Activated naive CD4-positive, alpha-beta T cell treated with Interleukin-2 at 50 U/mL for 16 hours (primary cell): ENCODE measurements at places on chromosomes 11 and 22.
A peak's percentile ranks its signal among the peaks of the same experiment; 100 is the strongest.

DNA sequence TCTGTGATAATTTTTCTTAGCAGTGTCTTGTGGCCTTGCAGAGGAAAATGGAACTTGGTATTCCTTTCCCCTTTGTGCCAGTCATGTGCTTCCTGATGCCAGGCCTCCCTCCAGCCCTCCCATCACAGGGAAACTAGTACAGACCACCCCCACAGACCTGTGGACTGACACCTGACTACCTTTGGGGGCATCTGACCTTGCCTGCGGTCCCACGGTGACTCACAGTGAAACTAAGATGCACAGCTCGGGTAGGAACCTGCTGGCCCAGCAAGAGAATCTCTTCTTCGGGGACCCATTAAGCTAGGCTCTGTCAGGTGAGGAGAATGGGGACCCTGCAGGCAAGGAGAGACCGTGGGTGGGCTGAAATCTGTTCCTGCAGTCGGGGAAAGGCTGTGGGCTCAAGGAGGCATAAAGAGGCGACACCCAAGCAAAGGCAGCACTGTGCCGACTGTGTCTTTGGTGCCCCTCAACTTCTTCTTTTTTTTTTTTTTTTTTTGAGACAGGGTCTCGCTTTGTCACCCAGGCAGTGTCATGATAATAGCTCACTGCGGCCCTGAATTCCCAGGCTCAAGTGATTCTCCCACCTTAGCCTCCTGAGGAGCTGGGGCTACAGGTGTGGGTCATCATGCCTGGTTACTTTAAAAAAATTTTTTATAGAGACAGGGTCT is 20.8 kb upstream of the PEX26 start:
- DNase-seq, result no peak

- no peak for DNase-seq
Observed at GRCh38 chr11:115760461-115761320, 256.5 kb upstream of the CADM1 start.

GRCh38 chr11:130452940-130453339 is 4.5 kb downstream of the ADAMTS15 start:
- no peak for DNase-seq

DNA sequence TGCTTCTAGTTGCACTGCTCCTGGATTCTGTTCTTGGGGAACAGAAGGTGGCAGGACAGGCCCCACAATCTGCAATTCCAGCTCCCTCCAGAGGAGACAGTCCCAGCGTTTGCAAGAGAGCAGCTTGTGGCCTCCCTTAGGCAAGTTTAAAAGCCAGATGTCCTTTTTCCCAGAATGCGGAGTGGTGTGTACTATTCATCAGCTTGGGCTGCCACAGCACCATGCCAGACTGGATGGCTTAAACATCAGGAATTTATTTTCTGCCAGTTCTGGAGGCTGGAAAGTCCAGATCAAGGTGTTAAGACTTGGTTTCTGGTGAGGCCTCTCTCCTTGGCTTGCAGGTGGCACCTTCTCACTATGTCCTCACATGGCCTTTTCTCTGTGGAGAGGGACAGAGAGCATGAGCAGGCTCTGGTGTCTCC is 11.7 kb downstream of the MIAT start:
- DNase-seq, result no peak

- no peak for DNase-seq
Observed at GRCh38 chr22:44437216-44438055, 60.6 kb downstream of the RTL6 start.

GRCh38 chr11:106459135-106459534 is 381.7 kb downstream of the AASDHPPT start:
- DNase-seq, result no peak

DNA sequence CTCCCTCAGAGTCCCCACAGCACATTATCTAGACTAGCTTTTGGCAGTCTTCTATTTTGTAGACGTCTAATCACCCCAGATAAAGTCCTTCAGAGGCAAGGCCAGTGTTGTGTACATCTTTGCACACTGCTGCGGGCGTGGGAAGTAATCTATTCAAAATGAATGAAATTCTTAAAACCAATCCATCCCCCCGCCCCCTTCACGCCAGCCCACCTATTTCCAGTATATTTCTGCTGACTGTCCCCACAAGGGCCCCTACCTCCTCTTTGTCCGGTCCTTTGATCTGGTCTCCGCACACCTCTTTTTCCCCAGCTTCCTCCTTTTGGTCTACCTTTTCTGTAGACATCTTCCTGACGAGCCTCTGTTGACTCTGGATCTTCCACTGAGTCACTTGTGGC is 375 bp downstream of the BSCL2 start:
- DNase-seq, result no peak

- no peak for DNase-seq
Observed at GRCh38 chr22:49593509-49593908, 234.2 kb downstream of the BRD1 start.

DNA sequence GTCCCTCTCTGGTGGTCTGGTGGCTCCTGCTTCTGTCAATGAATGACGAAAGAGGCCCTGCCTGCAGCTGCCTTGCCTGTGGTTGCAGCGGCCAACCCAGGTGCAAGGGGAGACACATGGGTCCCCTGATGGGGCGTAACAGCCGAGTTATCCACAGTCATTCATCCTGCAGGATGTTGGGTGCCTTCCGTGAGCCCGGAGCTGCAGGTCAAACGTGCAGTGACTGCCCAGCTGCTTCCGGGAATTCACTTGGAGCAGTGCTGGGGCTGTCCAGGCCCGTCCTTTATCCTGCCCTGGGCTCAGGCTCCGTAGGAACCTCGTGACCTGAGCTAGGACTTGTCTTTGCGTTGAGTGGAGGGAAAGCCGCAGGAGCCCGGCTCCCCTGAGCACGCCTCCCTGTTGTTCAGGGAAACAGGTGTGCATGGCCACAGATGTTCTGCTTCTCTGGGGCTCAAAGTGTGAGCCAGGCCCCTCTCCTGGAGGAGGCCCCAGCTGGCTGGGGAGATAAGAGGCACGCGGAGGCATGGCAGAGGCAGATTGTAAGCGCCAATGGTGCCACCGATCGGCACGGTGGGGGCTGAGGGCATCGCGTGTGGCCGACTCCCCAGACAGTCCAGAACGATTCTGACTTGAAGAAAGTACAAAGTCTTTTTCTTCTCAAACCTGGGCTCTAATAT is 635.4 kb downstream of the BRD1 start:
- DNase-seq, result no peak

GRCh38 chr22:23220485-23221350 is 40.4 kb downstream of the BCR start:
- DNase-seq, result no peak

DNA sequence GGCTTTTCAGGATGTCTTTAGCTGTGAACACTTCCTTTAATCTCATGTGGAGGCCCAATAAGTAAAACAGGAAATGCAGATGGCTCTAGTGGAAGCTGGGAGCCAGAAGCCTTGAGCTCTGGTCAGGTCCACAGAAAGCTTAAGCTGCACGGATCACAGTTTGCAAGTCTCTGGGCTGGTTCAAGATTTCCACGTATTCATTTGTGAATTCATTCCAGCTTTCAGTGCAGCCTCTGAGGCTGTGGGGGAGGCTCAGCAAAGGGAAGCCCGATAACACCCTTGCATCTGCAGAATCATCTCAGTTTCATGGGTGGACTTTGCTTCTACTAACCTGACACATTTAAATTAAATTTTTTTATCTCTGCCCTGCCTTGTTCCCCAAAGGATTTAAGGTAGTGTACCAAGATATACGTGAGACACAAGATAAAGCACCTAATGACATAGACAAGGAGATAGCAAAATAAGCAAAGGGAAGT is 65.6 kb downstream of the ISX start:
- no peak for DNase-seq

GRCh38 chr22:35020517-35020916 is 45.4 kb upstream of the ISX start:
- DNase-seq, result no peak

DNA sequence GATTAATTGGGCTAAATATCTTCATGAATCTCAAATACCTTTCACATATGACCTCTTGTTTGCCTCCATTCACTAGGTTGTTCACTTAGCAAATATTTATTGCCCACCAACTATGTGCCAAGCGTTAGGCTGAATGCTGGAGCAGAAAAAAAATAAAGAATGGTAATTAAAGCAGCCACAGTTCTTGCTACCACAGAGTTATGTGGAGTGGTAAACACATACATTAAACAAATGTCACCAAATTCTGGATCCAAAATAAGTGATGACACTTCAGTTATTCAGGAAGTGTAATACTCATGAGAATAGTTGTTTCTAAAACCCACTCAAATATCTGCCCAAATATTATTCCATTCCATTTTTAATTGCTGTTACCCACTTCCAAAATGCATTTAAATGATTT is 128.4 kb downstream of the GRIA4 start:
- no peak for DNase-seq

DNA sequence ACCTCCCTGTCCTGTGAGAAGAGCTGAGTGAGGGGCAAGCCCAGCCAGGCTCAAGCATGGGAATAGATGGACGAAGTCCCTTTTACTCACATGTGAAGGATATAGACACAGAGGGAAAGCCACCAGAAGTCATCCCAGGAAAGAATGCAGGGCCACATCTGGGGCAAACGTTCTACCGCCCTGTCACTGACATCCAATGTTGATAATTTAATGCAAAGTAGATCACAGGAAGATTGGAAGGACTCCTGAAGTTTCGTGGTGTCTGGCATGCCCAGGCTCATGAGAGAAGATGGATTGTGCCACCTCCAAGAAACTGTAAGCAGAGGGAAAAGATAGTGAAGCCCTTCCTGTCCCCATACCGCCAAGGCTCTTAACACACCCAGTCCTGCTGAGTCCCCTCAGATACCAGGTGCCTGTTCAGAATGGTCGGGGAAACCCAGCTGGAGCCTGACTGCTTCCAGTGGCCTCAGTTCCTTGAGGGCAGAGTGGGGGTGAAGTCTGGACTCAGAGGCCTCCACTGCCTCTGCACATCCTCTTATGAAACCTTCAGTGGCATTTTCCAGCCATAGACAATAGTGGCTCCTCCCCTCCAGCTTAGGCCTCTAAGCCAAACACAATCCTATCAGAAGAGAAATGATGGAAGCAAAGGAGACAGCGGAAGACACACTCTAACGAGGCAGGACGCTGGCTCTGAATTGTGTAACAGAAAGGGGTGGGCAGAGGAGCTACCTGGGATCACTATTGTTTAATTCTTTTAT is 7.5 kb upstream of the STK33 start:
- DNase-seq, result no peak

DNA sequence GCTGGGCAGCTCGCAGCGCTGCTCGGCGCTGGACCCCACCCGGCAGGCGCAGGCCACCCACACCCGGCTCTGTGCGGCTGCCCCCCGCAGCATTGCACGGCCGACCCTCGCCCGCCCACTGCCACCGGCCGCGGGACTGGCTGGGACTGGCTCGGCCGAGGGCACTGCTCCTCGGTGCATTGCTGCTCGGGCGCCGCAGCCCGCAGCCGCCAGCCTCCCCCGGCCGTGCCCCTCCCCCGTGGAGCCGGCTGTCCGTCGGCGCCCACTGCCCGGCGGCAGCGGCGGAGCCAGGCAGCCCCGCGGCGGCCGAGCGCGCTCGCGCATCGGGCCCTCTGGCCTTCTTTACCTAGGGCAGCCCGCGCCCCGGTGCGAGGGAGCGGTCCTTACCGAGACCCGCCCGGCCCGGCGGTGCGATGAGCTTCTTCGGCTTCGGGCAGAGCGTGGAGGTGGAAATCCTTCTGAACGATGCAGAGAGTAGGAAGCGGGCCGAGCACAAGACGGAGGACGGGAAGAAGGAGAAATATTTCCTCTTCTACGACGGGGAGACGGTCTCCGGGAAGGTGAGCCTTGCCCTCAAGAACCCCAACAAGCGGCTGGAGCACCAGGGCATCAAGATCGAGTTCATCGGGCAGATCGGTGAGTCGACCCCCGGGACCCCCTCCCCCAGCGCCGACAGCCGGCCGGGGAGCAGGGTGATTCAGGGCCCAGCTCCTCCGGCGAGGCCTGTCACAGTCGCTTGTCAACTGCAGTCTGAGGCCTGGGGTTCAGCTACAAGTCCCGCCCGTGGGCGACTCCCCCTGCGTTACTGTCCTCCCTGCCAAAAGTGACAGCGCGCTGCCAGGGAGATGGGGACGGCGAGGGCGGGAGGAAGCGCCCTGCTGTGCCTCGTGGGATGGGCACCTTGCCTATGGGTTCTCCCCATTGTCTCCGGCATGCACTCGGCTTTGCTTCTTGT is 516 bp downstream of the VPS26B start:
- DNase-seq, result peak; percentile 72

DNA sequence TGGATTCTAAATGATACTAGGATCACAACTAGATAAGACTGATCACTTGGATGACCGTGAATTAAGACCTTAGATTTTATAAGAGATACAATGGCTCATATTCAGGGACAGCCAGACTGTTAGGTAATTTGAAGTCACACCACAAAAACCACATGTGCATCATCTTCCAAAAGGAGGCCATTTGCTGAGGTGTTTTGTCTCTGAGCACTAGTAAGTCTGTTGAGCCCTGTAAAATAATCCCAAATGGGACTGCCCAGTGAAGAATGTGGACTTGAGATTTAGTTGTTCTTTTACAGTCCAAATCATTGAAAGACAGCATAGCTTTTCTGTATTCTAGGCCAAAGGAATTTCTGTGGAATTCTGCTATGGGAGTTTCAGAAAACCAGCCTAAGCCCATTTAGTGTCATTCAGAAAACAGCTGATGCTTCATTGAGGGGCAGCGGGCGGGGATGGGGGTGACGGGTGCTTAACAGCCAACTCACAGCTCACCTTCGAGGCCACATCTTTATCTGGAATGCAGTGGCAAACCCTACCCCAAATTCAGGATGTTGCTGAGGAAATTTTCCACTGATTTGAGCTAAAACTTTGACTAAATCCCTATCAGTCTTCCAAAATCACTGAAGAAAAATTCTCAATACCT is 80.1 kb upstream of the BIRC3 start:
- no peak for DNase-seq

DNA sequence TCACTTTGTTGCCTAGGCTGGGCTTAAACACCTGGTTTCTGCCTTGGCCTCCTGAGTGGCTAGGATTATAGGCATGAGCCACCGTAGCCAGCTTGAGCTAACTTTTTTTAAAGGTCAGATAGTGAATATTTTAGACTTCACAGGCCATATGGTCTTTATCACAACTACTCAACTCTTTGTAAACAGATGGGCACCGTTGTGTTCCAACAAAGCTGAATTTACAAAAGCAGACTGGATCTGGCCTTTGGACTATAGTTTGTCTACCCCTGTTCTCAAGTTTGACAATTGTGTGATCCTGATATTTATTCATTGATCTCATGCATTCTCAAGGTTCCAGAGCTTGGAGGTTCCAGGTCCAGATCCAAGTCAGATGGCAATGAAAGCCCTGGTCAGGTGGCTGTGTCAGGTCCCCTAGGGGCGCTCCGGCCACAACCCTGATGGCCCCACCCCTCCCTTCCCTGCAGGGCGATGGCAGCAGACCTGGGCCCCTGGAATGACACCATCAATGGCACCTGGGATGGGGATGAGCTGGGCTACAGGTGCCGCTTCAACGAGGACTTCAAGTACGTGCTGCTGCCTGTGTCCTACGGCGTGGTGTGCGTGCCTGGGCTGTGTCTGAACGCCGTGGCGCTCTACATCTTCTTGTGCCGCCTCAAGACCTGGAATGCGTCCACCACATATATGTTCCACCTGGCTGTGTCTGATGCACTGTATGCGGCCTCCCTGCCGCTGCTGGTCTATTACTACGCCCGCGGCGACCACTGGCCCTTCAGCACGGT is 15.8 kb downstream of the P2RY2 start:
- DNase-seq, result no peak

GRCh38 chr11:118435290-118435892 is 901 bp upstream of the KMT2A start:
- DNase-seq, result peak; percentile 65
